OCI-LY7 (cell line): ENCODE measurements at places on chromosomes 2 and 18.
A peak's percentile ranks its signal among the peaks of the same experiment; 100 is the strongest.

GRCh38 chr18:73908323-73908722 is 239.3 kb downstream of the FBXO15 start:
- no peak for DNase-seq

GRCh38 chr2:102915128-102915527 is 153.3 kb downstream of the TMEM182 start:
- no peak for DNase-seq

GRCh38 chr2:161005170-161005569 is 155.1 kb upstream of the TANK start:
- no peak for DNase-seq

GRCh38 chr2:240398661-240399267 is 36.7 kb upstream of the GPC1 start:
- DNase-seq = no peak

DNA sequence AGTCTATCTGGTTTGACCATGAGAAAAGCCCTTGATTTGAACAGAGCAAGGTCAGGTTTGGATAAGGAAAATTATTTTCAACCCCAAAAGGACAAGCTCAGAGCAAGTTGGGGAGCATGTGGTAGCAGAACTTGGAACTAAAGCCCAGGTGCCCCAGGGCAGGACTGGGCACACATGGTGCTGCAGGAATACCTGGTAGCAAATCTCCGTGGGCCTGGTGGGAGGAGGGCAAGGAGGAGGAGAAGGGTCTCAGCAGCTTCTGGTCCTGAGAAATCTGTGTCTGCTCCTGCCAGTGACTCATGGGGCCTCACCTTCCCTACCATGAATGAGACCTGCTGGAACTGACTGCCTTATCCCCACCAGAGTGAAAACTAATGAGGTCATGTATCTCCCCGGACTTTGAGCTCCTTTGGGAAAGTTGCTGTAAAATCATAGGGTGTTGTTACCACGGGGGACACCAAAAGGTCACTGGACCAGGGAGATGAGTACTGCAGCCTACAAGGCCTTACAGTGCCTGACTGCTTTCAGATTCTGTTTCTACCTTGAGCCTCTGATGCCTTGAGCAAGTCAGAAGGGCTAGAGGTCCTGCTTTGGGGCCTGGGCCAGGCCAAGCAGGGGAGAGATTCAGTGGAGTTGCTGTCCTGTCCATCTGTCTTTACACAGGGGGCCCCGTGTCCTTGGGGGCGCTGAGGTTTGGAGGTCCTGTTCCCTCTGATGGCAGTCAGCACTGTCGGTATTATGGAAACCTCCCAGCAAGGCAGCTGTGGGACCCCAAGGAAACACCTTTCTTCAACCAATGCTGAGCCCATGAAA is 304.0 kb downstream of the MYCN start:
- DNase-seq = no peak

GRCh38 chr18:11518788-11519685 is 90.4 kb upstream of the SLC35G4 start:
- peak; percentile 82 for DNase-seq

- DNase-seq = no peak
These were observed 61.6 kb upstream of the HPCAL1 start for GRCh38 chr2:10240911-10241610.

- no peak for DNase-seq
These were observed 403.7 kb upstream of the SPRED2 start for GRCh38 chr2:65835975-65836549.

GRCh38 chr2:25480561-25480960 is 138.8 kb upstream of the DNMT3A start:
- no peak for DNase-seq

DNA sequence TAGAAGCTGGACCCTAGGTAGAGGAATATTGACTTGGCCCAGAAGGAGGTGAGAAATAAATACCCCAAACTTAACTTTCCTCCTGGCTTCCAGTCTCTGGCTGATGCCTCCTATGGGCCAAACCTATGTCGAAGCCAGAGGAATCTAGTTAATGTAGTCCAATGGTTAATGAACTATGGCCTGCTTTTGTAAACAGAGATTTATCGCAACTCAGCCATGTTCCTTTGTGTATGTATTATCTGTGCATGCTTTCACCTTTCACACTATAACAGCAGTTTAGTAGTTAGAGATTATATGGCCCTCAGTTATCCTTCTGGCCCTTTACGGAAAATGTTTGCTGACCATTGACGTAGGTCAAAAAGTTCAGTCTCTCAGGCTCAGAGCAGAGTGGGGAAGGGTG is 67.3 kb upstream of the BARD1 start:
- DNase-seq = no peak

GRCh38 chr2:85578243-85579180 is 1.1 kb downstream of the VAMP8 start:
- peak; percentile 81 for DNase-seq

GRCh38 chr2:191748528-191749180 is 70.7 kb downstream of the NABP1 start:
- DNase-seq = no peak

- peak; percentile 11 for DNase-seq
These were observed 680 bp downstream of the ATP5F1A start for GRCh38 chr18:46097431-46097800.

DNA sequence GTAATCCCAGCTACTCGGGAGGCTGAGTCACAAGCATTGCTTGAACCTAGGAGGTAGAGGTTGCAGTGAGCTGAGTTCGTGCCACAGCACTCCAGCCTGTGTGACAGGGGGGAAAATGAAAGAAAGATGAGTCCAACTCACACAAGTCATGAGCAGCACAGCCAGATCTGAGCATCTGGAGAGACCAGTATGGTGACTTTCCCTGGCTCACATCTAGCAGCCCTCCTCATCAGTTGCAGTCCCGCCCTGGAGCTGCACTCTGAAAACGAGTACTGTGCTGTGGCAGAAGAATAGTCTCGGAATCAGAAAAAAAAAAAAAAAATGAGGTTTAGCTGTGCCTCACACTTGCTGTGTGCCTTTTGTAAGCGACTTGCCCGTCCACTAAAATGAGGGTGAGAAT is 74.4 kb upstream of the TRIB2 start:
- no peak for DNase-seq

- peak; percentile 40 for DNase-seq
These were observed 1.3 kb upstream of the CD28 start for GRCh38 chr2:203705178-203705577.

- DNase-seq = no peak
These were observed 3.0 kb downstream of the EXOC6B start for GRCh38 chr2:72822794-72823193.

DNA sequence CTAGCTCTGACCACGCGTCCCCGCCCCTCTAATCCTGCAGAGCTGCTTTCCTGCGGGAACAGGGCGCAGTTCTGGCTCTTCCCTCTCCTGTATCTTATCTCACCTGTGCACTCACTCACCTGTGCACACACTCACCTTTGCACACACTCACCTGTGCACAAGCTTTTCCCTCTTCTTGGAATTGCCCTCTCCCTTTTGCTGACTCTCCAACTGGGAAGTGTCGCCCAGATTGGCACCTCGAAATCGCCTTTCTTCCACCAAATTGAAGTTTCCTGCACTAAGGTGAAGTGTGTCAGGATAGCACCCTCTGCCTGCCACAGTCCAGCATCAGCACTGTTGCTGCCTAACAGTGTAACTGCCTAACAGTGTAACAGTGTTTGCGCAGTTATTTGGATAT is 566 bp upstream of the CMPK2 start:
- DNase-seq = peak; percentile 19

- no peak for DNase-seq
These were observed 111.1 kb downstream of the ACOXL start for GRCh38 chr2:110843496-110843895.

- no peak for DNase-seq
These were observed 162.1 kb downstream of the QPCT start for GRCh38 chr2:37506407-37507050.

DNA sequence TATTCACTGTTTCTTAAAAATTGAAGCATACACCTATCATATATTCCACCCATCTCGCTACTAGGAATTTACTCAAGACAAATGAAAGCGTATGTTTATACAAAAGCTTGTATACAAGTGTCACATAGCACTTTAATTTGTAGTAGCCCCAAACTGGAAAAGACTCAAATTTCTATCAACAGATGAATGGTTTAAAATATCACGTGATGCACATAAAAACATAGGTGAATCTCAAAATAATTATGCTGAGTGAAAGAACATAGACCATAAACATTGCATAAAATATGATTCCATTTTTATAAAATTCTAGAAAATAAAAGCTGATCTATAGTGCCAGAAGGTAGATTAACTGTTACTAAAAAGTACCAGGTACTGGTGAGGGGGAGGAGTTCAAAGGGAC is 392.9 kb upstream of the LRATD1 start:
- DNase-seq = no peak

DNA sequence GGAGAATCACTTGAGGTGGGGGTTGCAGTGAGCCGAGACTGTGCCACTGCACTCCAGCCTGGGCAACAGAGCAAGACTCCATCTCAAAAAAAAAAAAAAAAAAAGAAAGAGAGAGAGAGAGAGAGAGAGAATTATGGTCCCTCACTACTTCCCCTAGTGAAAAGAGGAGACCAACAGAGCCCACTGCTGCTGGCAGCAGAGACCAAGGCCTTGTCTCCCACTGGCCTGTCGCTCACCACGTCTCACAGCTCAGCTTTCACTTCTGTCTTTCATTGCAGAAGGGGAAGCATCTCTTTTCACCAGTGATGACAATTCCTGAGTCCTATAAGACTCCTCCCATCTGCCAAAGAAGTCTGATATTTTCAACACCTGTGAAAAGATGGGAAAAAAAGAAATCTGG is 81.3 kb downstream of the CLHC1 start:
- DNase-seq = peak; percentile 52

DNA sequence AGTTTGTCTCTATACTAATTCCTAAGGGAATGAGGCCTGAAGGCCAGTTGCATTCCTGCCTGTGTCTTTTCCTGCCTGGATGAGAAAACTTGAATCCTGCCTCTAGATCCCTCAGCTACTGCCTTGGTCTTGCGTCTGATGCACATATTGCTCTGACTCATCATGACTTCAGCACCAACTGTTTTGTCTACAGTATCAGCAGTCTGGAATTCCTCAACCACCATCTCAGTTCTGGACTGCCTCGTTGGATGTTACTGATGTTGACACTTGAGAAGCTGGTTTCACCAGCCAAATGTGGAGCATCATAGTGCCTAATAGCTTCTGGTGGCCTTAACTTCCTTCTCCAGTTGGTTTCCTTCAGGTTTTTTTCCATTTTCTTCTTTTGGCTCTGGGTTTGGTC is 211.0 kb downstream of the CTNNA2 start:
- DNase-seq = no peak

- DNase-seq = no peak
These were observed 92.7 kb upstream of the MGAT5 start for GRCh38 chr2:134161170-134161547.

GRCh38 chr2:207711750-207712530 is 500 bp downstream of the CCNYL1 start:
- DNase-seq = peak; percentile 76

DNA sequence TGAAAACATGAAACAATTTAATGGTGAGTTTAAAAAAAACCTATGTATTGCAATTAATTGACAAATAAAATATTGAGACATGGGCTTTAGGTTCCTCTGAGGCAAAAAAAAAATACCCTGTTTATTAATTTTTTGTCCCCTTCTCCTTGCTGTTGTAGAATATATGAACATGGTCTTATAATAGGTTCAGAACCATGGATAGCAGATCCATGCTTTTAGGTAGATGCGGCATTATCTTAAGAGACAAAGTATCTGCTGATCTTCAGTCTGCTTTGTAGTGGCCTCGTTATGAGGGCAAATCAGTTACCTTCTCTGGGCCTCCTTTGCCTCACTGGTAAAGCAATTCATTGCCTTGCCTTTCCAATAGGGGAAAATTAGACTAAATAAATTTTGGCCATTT is 850.7 kb downstream of the NRXN1 start:
- no peak for DNase-seq

GRCh38 chr2:128473175-128474035 is 154.7 kb upstream of the HS6ST1 start:
- peak; percentile 34 for DNase-seq

DNA sequence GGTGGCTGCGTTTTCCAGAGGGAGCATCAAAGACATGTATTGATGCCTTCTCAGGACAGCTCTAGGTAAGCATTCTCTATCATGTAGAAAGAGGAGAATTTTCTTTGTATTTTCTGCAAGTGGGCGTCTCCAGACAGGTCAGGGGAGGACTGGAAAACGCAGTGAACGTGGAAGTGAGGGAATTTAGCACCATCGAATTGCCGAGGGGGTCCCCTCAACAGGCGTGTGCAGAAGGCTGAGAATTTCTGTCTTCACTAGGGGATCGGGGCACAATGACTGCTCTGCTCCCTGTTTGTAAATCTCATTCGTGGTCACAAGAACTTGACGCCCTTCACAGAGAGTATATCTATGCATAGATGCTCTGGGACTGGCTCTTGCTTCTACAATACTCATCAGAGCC is 5.0 kb upstream of the NTSR2 start:
- DNase-seq = no peak

DNA sequence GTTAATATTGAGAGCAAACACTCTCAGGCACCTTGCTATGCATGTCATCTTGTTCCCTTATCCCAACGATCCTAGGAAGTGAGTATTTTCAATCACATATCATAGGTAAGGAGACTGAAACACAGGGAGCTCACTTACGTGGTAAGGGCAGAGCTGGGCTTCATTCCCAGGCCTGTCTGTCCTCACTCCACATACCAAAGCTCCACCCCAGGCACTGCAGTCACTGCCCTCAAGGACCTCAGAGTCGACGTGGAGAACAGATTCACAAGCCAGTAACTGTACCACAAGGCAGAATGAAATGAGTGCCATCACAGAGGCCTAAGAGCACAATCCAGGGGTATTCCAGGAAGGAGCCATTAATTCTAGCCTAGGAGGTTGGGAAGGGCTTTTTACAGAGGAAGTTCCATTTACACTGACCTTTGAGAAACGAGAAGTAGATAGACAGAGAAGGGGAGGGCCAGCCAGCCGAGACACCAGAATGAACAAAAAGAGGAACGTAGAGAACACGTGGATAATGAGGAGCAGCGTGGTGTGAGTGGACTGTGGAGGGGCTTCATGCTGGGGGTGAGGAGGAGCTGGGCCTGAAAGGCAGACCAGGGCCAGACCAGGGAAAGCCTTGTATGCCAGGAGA is 48.6 kb downstream of the KIAA2012 start:
- DNase-seq = no peak

DNA sequence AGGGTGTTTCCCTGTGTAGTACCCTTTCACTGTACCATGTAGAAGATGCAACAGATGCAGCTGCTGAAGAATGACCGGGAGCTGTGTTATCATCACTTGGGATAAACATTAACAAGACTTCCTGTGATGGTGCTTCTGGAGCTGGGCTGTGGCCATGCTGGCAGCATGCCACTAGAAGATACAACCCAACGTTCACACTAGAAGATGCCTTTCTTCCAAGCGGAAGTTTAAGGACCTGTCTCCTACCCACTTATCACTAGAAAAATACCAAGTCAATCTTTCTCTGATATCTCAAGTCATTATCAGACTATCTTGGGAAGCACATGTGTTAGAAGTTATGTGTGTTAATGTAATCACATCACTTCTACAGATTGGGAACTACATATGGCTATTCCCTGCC is 953.5 kb downstream of the CNTNAP5 start:
- no peak for DNase-seq
